CD4-positive, alpha-beta T cell treated with Interleukin-17A for 1 hour (primary cell): ENCODE measurements at places on chromosomes 1 and 21.

DNA sequence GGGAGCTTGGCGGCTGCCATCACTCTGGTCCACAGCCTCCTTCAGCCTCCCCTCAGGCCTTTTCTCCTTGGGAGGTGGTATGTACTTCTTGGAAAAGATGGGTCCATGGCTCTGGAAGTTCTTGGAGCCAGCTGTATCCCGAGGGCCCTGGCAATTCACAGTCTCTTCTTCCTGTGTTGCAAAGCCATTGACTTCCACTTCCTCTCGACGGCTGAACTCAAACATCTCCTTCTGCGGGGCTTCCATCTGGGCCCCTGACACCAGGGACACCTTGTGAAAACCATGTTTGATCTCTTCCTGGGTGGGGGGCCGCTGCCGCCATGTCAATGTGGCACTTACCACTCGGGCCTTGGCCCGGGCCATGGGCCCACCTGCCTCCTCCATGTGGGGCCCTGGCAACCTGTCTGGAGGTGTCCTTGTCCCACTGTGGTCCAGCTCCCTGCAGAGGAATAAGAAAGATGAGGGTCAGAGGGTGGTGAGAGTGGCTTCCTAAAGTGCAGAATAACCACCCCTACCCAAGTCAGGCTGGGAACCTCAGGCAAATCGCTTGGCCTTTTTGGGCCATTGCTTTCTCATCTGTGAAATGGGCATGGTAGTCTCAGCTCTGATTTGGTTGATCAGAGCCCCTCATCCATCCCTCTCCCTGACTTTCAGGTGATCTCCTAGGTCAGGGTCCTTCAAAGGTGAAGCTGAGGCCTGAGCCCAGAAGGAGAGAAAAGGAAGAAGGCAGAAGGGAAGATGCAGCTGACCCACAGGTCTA is 7.5 kb downstream of the CRYBG2 start:
- no peak for DNase-seq

DNA sequence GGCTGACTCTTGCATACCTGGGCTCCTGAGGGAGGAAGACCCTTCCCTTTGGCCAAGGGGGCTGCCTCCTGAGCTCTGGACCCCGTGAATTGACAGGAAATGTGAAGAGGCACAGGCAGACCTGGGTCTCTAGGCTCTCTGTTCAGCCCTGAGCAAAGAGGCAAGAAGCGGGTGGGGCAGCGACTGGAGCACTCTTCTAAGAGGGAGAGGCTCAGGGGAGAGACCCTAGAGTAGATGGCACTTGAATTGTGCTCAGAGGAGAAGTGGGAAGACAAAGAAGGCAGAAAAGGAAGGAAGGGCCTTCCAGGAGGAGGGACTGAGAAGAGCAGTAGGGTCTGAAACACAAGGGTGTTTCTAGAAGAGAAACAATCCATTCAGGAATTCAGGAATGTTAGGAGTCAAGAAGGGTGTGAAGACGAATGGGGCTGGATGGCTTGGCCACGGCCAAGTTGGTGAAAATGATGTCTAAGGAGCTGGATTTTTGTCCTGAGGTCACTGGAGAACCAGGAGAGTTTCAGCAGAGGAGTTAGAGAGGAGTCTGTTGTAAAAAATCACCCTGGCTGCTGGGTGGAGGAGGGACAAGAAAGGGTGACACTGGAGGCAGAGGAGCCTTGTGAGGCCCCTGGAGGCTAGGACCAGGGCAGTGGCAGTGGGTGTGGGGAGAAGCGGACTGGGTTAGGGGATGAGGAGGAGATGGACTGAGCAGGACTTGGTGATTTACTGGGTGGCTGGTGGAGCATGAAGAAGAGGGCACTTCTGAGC is 5.3 kb downstream of the TIE1 start:
- no peak for DNase-seq

DNA sequence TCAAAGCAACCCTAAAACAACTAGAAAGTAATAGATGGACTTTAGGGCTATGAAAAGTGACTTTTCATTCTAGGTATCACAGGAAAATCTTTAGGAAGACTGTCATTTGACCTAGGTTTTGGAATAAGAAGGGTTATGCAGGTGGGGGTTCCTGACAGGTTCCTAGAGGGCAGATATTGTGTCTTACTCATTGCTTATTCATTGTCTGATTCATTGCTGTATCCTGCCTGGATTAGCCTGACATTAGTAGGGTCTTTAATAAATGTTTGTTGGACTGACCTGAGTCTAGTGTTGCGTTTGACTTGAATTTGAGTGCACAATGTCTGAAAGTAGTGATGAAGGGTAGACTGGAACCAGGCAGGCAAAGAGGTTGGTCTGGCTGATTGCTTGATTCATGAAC is 6.0 kb downstream of the FNBP1L start:
- DNase-seq = no peak

DNA sequence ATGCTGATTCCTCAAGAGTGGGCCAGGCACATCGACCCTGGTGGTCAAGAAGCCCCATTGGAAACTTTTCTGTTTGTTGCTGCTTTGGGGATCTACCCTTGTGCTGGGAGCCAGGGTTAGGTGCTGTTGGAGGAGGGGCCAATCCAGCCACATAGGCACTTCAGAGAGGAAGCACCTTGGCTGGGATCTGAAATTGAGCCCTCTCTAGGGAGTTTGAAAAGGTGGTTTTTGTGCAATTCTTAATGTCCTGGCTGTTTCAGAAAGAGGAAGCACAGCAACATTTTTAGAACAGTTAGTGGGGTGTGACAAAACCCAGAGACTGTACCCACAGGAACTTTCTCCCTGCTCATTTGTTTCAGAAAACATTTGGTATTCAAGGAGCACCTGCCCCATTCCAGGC is 17.2 kb upstream of the BEND5 start:
- no peak for DNase-seq

GRCh38 chr1:23996700-23997229 is 16.6 kb upstream of the SRSF10 start:
- DNase-seq = no peak

DNA sequence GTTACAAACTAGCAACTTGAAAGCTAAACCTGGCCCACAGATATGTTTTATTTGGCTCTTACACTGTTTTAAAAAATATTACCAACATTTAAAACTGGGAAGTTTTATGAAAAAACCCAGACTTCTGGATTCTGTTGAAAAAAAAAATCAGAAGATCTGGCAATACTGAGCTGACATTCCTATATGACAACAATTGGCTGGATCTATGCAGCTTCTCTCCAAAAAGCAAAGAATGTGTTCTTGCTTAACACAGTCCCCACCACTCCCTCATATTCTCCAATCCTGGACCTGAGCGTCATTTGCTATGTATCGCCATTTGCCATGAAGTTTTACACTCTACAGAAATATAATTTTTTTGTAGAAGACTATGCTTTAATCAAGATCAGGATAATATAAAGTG is 859.6 kb downstream of the LTN1 start:
- DNase-seq = no peak

DNA sequence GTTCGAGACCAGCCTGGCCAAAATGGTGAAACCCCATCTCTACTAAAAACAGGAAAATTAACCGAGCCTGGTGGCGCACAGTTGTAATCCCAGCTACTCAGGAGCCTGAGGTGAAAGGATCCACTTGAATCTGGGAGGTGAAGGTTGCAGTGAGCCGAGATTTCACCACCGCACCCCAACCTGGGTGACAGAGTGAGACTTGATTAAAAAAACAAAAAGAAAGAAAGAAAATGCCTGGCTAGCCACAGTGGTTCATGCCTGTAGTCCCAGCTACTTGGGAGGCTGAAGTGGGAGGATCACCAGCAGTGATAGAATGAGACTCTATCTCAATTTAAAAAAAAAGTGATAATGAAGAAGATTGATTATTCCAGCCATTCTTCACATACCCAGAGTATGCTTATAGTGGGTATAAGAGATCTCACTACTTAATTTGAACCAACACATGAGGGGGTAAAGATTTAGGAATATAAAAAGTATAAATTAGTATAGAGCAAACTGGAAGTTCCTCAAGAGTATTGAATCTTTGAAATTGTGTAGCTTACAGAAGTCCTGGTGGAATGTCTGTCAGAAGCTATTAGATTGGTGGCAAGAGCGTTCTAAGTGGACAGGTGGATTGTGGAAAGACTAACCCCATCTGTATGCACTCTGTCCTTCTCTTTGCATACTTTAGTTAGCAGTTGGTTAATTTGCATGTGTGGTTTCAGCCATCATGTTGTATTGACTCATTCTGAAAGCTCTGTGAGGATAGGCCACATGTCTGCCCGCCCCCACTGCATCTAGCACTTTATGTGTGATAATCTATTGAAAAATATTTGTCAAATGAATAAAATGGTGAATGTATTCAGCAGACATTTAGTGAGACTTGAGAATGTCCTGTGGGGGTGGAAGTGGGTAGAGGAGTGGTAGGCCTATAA is 25.0 kb downstream of the RLF start:
- DNase-seq = peak; percentile 43

GRCh38 chr1:116113615-116114014 is 2.4 kb downstream of the MAB21L3 start:
- DNase-seq = no peak

DNA sequence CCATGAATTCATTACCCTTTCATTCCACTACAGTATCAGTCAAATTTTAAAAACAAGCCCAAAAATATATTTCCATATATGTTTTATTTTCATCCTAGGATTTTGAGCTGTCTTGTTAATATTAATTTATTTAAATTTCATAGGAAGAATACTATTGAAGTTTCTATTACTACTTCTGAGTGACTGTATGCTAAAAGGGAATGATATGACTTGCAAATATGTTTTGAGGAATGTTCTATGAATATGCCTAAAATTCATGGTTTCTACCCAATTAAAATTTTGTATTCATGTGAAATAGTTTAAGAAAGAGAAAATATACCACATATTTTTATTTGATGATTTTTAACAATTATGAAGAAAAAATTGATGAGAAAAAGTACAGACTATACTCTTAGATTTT is 52.9 kb upstream of the BACH1 start:
- DNase-seq = no peak

- DNase-seq = no peak
Observed at GRCh38 chr1:183198463-183198862, 12.4 kb downstream of the LAMC2 start.

DNA sequence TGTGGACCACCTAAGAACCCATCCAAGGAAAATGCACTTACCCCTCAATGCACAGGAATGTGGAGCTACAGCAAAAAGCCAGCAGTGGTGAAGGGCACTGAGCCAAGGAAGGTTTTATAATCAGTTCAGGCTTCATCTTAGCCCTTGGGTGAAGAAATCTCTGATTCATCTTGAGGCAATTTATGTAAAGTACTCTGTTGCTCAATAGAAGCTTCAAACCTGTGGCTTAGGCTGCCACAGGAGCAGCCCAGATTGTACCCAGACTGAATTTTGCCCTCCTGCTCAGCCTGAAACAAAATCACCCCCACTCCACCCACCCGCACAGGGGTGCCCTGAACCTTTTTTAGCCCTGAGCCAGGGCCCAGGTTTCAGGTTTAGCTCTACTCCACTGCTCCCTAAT is at the start of gene S100A12:
Gene S100A12 (minus strand): TSS at position 111 of the 400 bp plus-strand sequence. CDS start 1,029 bp downstream, outside the sequence.
- no peak for DNase-seq

DNA sequence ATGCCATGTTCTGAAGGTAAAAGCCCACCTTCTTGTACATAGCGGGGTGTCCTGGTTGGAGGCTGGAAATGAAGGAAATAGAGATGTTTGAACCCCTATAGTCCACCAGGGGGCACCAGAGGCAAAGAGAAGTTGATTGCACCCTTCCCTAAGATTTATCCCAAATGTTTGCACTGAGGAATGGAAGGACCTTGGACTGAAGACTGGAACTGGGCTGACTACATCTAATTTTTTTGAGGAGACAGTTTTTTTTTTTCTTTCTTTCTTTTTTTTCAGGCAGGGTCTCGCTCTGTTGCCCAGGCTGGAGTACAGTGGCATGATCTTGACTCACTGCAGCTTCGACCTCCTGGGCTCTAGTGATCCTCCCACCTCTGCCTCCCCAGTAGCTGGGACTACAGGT is 55.3 kb upstream of the EIF4G3 start:
- DNase-seq = peak; percentile 51

GRCh38 chr1:94743862-94744261 is 76.3 kb upstream of the SLC44A3 start:
- DNase-seq = no peak

- DNase-seq = no peak
Observed at GRCh38 chr21:42113926-42114409, 42.9 kb downstream of the UMODL1 start.

- DNase-seq = no peak
Observed at GRCh38 chr1:23995431-23995837, 15.3 kb upstream of the SRSF10 start.

GRCh38 chr1:151809290-151809984 is 4.2 kb upstream of the LINGO4 start:
- no peak for DNase-seq

- no peak for DNase-seq
Observed at GRCh38 chr1:57727121-57727520, 303.3 kb upstream of the DAB1 start.
